ENCODE measurements at places on chromosomes 12 and 14.
A peak's percentile ranks its signal among the peaks of the same experiment; 100 is the strongest.

GRCh38 chr14:87149583-87150354, 843.2 kb downstream of the GALC start:
- no peak for DNase-seq

GRCh38 chr14:95183532-95184412, 26.4 kb upstream of the DICER1 start:
- DNase-seq, result no peak

DNA sequence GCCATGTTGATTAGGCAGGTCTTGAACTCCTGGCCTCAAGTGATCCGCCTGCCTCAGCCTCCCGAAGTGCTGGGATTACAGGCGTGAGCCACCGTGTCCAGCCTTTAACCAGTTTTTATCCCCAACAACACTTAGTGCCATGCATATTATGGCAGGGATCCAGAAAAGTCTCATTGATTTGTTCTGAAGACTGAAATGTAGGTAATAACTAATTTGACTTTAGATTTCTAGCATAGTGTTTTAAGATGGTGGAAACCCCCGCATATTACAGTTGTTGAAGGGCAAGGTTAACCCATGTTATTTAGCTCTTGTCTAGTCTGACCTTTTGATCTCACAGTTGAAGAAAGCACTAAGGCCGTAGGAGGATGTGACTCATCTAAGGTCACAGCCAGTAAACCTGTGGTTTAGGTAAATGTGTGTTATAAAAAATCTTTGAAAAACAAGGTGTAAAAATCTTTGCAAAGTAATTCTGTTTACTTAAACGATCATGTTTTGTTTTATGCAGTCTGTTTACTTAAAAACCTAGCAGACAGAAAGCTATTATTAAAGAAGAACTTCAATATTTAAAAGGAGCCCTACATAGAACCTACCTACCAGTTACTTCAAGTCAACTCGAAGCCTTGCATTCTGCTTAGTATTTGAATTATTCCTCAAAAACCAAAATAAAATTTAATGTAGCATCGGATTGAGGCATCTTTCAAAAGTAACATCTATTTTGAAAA, 24.8 kb downstream of the BICDL1 start:
- peak; percentile 39 for DNase-seq

- no peak for DNase-seq
Observed at GRCh38 chr12:109930028-109930800, 30.1 kb downstream of the TCHP start.

DNA sequence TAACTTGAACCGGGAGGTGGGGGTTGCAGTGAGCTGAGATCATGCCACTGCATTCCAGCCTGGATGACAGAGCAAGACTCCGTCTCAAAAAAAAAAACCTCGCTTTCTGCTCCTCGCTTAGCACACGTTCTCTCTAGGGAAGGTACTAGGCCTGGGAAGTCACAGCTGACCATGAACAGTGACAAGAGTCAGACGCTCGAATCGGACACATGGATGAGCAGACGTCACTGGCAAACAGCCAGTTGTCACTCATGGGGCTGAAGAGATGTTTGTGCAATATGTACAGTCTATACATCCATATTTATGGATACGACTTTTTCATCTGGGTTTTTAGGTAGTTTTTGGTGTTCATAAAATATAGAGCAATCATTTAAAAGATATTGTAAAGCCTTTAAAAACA, 19.4 kb downstream of the TCHP start:
- no peak for DNase-seq

- DNase-seq, result no peak
Observed at GRCh38 chr14:34628681-34629135, 1.2 kb downstream of the SNX6 start.

DNA sequence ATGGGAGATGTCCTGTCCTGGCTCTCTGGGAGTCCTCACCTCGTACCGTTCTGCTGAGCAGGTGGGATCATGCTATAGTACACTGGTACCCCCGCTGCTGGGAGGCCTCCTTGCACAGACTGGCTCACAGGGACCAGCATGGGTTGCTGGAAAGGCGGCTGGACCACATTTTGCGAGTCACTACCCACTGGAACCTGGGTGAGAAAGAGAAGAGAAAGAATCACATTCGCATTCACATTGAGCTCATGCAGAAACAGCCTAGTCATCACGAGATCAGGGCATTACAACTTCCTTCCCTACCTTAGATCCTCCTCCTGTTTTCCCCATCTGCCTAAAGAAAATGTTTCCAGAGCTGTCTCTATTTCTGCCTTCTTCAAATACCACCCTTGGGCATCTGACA, 17.3 kb upstream of the STAC3 start:
- DNase-seq, result no peak

GRCh38 chr12:74541074-74541473, 3.4 kb downstream of the ATXN7L3B start:
- DNase-seq, result no peak

DNA sequence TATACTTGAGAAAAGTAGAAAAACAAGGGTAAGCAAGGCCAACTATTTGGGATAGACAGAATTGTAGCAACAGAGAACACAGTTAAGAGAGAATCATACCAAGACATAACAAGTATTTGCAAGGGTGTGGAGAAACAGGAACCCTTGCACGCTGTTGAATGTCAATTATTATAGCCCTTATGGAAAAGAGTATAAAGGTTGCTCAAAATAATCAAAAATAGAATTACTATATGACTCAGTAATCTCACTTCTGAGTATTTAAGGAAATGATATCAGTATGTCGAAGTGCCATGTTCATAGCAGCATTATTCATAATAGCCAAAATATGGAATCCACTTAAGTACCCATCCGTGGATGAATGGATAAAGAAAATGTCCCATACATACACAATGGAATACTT, 193.3 kb downstream of the PHLDA1 start:
- DNase-seq, result no peak

DNA sequence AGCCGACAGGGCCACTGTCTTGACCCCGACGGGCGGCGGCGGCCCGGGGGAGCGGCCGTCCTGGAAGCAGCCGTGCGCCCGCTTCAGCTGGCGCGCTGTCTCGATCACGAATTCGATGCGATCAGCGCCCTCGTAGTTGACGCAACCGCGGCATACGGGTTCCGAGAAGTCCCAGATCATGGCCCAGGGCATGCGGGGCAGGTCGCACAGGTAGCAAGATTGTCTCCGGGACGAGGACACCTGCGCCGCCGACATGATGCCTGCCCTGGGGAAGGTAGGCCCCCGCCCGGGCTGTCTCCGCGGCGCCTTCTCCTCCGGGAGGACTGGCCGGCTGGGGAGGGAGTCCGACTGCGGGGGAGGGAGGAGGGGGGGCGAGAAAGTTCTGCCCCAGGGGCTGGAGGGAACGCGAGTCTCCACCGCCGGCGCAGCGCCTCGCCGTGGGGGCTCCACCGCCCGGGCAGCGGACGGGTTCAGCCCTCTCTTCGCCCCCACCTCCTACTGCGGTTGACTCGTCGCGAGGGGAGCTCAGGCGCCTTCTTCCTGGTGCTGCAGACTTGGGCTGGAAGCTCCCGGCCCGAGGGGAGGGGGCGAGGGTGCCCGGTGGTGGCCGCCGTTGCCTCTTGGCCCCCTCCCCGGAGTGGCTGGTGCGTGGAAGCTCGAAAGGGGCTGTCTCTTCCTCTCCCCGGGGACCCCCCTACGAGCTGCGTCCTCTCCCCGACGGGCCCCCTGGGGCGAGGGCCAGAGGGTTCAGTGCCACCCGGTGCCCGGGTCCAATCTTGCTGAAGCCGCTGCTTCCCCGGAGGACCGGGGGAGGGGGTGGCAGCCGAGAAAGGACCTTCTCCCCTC, 747 bp downstream of the IRF2BPL start:
- peak; percentile 36 for DNase-seq

DNA sequence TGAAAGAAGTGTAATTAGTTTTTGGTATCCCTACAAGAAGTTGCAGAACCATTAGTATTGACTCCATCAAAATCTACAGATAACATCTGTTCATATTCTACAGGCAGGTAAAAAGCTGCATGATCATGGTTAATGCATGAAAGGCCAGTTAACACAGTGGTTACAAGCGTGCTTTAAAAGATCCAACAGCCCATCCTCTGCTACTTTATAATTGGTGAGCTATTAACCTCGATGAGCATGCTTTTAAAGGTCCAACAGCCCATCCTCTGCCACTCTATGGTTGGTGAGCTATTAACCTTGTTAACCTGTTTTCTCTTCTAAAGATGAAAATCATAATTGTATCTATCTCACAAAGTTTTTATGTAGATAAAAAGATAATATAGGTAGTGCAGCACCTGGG, 289.3 kb downstream of the DUSP6 start:
- no peak for DNase-seq

- DNase-seq, result no peak
Observed at GRCh38 chr12:112616469-112617152, 174.9 kb upstream of the RPH3A start.

DNA sequence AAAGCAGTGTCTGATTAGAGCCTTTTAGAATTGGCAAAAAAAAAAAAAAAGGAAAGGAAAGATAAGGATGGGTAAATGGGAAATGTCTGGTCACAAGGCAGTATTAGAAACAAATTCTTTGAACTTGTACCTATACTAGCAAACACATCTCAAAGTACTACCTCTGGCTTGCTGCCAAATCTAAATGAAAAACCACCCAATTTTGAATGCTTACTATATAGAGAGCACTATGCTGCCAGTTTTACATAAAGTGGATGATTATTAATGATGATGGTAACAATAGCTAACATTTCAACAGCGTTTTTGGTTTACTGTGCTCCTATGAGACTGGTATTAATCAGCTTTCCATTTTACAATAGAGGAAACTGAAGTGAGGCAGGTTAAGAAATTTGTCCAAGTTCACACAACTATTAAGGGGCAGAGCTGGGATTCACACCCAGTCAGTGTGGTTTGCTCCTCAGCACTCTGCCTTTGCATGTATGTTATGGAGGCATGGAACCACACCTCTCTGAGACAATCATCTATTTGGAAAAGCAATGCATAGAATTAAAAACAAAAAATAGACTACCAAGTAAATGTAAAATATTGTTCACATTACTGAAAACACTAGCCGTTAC, 34.2 kb downstream of the ATP2B1 start:
- no peak for DNase-seq

GRCh38 chr12:112848972-112849371, 57.4 kb downstream of the RPH3A start:
- no peak for DNase-seq

- DNase-seq, result no peak
Observed at GRCh38 chr12:82671673-82672195, 15.0 kb upstream of the TMTC2 start.

DNA sequence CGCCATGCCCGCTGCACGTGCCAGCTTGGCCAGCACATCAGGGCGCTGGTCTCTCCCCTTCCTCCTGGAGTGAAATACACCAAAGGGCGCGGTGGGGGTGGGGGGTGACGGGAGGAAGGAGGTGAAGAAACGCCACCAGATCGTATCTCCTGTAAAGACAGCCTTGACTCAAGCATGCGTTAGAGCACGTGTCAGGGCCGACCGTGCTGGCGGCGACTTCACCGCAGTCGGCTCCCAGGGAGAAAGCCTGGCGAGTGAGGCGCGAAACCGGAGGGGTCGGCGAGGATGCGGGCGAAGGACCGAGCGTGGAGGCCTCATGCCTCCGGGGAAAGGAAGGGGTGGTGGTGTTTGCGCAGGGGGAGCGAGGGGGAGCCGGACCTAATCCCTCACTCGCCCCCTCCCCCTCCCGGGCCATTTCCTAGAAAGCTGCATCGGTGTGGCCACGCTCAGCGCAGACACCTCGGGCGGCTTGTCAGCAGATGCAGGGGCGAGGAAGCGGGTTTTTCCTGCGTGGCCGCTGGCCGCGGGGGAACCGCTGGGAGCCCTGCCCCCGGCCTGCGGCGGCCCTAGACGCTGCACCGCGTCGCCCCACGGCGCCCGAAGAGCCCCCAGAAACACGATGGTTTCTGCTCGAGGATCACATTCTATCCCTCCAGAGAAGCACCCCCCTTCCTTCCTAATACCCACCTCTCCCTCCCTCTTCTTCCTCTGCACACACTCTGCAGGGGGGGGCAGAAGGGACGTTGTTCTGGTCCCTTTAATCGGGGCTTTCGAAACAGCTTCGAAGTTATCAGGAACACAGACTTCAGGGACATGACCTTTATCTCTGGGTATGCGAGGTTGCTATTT, 914 bp upstream of the CCND2 start:
- DNase-seq, result peak; percentile 26

- DNase-seq, result no peak
Observed at GRCh38 chr14:38074754-38075153, 132.9 kb upstream of the SSTR1 start.

DNA sequence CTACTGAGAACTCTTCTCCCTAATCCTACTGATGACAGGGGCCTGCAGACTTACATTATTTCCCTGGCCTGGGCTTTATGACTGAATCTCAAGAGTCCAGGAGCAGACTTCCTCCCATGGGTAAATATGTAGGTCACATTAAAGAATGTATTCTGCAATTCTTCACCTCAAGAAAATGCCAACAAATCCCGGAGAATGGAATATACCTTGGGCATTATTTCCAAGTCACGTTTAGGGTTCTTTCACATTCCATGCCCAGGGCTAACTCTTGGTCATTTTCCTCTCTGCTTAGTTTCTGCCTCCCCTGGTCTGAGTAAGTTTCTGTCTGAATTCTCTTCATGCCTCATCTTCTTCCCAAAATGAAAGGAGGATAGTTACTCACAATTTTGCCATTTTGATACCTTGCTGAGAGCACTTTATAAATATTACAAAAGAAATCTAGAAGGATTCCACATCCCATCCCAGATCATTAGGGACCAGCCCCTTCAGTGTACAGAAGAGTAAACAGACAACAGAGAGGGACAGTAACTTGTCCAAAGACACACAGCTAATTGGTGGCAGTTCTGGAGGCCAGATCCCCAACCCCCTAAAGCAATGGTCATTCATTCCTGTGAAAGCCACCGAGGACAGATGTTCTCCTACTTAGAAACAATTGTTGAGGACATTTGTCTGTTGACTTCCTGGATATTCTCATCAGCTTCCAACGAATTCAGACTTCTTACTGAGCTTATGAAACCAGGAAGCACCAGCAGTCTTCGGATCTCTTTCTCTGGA, 605 bp downstream of the PAH start:
- no peak for DNase-seq

DNA sequence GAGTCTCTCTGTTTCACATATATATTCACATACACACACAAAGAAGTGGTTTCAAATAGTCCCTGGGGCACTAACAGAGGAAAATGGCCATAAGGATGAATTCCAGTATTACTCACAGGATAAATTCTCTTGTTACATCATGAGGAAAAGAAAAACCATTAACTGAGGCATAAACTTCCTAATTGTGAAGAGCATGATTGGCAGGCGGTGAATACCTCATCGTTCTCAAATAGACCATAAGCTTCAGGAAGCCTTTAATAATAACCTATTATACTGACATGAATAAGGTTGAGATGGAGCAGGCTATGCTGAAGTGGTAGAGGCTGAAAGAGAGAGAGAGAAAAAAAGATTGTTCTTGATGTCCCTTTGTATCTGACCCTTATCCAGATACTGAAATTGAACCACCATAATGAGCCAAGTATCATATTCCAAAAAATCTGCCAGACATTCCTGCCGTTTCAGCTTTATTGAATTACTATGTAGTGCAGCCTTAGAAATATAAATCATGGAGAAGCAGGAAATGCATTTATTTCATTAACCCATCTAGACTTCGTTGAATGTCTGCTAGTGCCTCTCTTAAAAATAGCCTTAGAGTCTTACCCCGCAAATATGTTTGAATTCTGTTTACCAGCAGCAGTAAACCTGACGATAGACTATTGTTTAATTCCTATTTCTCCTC, 86.8 kb downstream of the NUAK1 start:
- DNase-seq, result no peak

- DNase-seq, result no peak
Observed at GRCh38 chr14:81474148-81474492, 59.5 kb downstream of the SEL1L start.

- no peak for DNase-seq
Observed at GRCh38 chr12:105382771-105383622, 52.5 kb downstream of the C12orf75 start.
